HTR-8/SVneo (cell line): ENCODE measurements at places on chromosomes 5 and 9.

DNA sequence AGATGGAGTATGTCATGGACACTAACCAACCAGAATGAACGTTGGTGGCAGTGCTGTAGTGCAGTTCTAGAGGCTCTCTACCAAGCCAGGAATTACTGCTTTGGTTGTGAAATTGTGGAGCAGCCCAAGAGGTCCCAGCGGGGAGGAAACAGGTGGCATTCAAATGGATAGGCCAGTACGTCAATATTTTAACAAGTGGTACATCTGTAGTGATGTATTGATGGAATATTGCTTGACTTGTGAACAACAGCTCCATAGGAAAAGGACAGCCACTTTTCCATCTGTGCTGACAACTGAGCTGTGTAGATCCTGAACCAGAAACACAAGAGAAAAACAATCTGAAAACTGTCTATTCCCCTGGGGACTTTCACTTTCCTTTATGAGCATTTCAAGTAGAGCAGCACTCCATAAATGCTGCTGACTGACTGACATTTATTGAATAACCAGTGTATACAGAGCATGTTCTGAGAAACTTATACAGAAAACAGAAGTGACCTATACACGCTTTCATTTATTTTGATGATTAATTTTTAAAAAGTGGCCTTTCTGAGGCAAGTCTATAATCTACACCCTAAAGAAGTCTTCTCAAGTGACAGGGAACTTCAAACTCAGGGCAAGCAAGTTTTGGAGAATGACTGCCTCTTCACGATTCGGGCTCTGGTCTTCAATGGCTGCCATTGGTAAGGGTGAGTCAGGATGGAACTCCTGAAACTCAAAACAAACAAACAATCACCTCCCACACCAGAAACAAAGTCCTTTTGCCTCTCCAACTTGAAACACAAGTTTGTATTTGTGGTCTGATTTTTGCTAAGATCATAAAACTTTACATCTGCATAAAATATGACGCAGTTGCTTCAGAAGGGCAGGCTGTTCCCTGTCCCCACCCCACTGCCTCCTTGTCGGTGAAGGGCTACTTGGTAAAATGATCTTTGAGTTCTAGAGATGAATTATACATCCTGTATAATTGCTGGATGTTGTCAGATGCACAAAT is 362.4 kb downstream of the NDUFS4 start:
- no peak for DNase-seq

- no peak for DNase-seq
Measured at GRCh38 chr9:24144796-24145195, 318.8 kb upstream of the ELAVL2 start.

GRCh38 chr9:18596920-18597319 is 123.0 kb downstream of the ADAMTSL1 start:
- DNase-seq: peak; percentile 23

DNA sequence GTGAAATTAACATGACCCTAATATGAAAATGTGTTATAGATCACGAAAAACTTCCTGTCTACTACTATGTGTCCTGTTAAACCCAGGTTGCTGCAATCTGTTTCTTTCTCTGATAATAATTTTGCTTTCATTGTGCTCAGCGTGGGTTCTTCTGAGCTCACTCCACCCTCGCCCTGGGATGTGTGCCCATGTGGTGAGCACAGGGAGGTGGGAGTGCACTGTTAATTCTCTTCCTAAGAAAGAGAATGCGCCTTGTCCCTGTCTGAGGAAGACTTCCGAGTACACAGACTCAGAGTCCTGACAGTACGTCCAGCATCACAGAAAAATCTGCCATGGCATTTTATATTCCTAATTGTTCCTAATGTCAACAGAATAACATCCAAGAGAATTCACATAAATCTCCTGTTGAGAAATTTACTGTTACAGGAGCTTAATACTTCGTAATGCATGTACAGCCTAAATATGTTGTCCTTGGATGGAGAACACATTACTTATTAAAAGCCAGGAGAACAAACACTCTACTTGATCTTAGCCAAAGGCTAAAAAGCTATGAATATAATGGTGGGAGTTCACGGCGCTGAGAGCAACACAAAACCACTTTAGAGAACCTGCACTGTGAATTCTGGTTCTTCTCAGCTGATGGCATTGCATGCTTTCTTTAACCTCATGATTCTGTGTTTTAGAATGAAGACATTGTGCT is 102.6 kb downstream of the PDE4D start:
- no peak for DNase-seq
